SHP77 (cell line): ENCODE measurements at places on chromosomes 4 and X.
A peak's percentile ranks its signal among the peaks of the same experiment; 100 is the strongest.

GRCh38 chrX:150018931-150019361 is 80.7 kb upstream of the EOLA2 start:
- DNase-seq, result no peak

DNA sequence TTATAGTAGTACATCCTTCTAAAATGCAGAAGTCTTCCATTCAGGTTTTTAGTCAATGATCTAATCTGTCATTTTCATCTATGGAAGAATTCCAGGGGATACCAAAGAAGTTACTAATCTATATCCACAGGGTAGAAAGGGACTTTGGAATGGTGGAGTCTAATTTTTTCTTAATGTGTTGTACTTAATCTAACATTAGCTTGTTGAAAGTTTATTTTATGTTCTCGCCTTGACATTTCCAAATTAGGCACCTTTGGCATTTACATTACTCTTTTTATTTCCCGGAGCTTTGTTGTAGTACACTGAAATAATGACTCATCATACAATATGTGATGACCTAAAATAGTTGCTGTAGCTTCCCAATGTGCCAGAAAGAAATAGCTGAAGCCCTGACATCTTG is 91.5 kb downstream of the HTR2C start:
- DNase-seq, result no peak

DNA sequence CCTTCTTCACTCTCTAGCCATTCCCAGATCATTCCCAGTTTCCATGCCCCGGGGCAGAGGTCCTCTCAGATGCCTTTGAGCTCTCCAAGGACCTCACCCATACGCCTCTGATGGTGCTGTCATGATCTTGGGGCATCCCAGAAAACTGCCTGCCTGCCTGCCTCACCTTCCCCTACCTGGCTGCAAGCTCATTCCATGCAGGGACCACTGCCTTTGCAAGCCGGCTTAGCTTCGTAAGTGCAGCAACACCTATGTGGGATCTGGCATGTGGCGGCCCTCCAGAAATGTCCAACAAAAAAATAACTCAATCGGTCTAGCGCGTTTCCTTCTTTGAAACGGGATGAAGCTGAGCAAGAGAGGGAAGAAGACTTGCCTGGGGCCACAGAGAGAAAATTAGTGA is 53.0 kb downstream of the C4orf50 start:
- DNase-seq, result no peak

DNA sequence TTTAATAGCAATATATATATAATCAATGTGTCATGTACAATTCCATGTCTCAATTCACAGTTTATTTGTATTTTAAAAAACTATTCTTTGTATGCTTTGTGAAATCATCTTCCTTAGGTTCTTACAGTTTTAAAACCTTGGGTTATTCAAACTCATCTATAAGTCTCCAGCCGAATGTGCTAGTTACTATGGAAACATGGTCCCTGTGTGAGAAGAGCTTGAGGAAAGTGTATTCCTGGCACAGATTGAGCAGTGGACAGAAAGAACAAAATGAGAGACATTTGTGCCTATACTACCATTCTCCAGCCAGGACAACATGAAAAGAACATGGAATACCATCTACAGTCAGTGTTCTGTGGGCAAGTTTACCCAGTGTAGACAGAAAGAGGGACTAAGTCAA is 103.4 kb downstream of the EFHC2 start:
- DNase-seq, result no peak

DNA sequence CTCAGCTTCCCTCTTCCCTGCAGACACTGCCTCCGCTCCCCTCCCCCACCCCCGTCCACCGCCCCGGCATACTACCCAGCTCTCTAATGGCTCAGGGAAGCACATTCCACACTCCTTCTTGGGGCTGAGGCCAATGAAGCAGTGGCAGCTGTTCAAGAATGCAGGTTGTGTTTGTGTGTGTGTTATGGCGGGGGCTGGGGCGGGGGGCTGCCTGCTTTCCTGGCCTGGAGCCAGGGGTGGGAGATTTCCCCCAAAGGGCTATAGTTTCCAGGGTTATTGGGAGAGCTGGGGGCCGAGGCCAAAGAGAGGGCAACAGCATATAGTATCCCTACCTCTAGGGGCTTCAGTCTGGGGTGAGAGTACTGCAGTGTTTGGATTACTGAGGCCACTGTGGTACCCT is 149.4 kb downstream of the EFNB1 start:
- no peak for DNase-seq

- no peak for DNase-seq
These were observed 8.9 kb downstream of the FHIP1A start for GRCh38 chr4:151417766-151418376.

- no peak for DNase-seq
These were observed 280.2 kb upstream of the SLC7A11 start for GRCh38 chr4:138522366-138522765.

DNA sequence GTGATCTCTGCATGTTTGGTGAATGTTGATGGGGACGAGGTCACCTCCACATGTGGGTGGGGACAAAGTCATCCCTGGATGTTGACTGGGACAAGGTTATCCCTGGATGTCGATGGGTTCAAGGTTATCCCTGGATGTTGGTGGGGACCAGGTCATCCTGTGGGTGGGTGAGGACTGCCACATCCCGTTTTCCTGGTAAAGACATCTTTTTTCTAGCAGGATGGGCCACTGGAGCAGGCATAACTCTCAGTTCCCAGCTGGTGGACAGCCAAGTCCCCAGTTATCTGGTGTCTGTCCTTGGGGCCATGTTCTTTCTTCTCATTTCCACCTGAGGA is 28.3 kb upstream of the PLCXD1 start:
- no peak for DNase-seq

DNA sequence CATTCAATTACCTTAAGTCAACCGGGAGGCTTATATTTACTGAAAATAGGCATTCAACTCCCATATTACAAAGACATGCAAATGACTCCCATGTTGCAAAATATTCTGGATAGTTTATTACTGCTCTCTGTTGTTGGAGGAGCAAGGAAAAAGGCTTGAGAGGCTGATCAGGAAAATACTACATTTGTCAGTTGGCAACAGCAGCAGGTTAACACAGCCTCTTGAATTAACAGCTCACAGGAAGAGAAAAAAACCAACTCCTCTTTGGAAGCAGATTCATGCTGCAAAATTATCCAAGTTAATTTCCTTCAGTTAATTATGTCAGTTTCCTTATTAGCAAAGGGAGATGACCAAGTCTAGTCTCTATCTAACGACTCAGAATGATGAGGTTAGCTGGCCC is 238.9 kb downstream of the MAML3 start:
- DNase-seq, result no peak

GRCh38 chrX:57752866-57753265 is 72.8 kb upstream of the NLRP2B start:
- no peak for DNase-seq

DNA sequence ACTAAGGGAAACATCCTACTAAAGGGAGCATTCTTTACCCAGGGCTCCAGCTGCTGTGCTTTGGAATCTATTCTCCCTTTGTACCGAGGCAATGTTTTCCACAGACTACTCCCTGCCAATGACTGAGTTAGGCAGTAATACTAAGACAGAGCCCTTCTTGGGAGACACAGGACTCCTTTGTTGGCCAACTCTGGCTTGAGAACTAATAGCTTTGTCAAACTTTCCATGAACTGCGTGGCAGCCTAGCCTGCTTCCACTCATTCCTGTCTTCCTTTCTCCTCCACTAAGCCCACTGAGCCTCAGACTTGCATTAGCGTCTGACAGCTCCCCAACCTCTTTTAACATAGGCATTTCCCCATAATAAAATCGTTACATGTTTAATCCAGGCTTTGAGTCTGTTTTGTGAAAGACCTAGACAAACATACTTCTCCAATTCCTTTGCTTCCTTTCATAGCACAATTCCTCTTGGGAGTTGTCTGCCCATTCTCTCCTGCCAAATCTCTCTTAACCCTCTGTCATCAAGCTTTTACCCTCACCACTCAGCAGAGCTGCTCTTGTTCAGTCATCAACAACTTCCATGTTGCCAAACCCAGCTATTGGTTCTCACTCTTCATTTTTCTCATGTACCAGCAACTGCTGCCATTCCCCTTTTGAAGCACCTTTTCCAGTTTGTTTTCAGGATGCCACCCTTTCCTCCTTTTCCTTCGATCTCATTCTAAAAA is 300.3 kb upstream of the IGFBP7 start:
- no peak for DNase-seq

DNA sequence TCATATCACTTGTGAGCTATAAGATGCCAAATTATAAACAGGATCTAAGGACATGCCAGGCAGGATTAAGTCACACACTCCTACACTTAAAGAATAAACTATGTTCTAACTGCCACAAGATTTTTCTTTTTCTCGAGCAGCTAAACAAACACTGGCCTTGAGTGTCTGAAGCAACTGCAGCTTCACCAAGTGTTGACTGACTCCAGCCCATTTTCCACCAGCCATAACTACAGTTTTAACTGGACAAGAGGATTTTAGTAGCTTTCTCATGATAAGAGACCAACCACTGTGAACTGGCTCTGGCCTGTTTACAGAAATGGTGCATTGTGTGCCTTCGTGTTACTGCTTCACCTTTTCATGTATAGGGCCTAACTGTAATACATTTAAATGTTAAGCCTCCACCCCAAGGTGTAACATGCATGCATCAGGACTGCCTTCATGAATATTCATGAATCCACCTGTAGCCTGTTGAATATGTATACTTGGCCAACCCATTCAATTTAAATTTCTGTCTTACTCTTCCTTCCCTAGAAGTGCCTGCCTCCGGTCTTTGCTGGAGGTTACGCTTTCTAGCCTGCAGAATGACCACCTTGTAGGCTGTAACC is 10.8 kb downstream of the UCP1 start:
- DNase-seq, result no peak

- DNase-seq, result no peak
These were observed 26.6 kb downstream of the PLAC1 start for GRCh38 chrX:134631426-134632346.

DNA sequence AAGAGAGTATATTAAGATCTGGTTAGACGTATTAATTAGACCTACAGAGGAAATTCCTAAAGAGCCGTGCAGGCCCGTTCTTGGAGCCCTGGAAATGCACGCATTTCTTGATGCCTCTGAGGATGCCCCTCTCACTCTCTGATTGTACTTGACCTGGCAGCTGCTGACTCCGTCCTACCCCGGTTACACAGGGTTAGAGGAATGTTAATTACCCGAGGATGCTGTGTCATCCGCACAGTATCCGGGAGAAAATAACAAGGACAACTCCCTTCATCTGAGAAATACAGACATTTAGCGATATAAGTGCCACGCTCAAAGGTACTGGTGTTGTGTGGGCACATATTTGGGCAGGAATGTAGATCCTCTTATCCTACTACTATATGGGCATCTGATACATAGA is 404.6 kb upstream of the FAT1 start:
- no peak for DNase-seq

- no peak for DNase-seq
These were observed 69.5 kb downstream of the APBB2 start for GRCh38 chr4:41144812-41145211.

GRCh38 chrX:35098419-35098818 is 155.8 kb downstream of the FAM47B start:
- DNase-seq, result no peak

GRCh38 chr4:182245041-182245440 is 1.8 kb downstream of the TENM3 start:
- no peak for DNase-seq

DNA sequence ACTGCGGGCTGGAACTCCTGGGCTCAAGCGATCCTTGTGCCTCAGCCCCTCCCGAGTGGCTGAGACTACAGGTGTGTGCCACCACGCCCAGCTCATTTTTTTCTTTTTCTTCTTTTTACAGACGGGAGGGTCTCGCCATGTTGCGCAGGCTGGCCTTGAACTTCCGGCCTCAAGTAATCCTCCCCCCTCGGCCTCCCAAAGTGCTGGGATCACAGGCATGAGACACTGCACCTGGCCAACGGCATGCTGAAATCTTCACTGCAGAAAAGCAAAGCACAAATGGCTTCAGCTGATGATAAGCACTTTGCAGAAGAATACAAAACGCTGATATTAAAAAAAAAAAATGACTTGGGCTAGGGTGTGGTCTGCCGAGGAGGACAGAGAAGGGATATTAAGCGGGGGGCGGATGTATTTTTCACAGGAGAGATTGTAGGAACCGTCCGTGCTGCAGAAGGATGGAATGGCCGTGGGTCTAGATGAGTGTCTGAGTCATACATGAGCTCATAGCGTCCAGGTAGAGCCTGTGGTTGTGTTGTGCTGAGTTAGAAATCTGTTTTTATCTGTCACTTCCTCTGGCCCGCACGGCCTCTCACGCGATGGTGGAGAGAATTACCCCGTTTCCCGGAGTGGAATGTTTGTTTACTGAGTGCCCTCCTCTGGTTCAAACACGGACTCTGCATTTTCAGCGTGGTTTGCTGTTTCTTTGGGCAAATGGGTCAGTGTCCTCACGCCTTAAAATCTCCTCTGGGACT is 8.5 kb upstream of the AKAP17A start:
- peak; percentile 3 for DNase-seq

DNA sequence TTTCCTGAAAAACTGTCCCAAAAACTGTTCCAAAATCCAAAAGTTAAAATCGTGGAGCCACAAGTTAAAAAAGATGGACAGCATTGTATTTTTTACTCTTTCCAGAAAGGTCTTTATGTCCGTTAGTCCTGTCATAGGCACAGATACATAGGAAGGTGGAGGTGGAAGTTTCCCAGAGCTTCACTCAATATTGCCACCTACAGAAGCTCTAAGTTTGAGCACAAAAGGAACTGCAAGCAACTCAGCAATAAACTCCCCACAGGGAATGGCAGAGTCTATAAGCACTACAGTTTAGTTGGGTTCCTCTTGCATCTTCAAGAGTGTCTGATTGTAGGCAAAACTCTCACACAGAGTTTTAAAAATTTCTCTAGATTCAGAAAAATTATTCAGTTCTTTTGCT is 22.0 kb upstream of the UGT2B4 start:
- DNase-seq, result no peak

GRCh38 chr4:89324671-89325070 is 17.1 kb upstream of the GPRIN3 start:
- DNase-seq, result no peak

DNA sequence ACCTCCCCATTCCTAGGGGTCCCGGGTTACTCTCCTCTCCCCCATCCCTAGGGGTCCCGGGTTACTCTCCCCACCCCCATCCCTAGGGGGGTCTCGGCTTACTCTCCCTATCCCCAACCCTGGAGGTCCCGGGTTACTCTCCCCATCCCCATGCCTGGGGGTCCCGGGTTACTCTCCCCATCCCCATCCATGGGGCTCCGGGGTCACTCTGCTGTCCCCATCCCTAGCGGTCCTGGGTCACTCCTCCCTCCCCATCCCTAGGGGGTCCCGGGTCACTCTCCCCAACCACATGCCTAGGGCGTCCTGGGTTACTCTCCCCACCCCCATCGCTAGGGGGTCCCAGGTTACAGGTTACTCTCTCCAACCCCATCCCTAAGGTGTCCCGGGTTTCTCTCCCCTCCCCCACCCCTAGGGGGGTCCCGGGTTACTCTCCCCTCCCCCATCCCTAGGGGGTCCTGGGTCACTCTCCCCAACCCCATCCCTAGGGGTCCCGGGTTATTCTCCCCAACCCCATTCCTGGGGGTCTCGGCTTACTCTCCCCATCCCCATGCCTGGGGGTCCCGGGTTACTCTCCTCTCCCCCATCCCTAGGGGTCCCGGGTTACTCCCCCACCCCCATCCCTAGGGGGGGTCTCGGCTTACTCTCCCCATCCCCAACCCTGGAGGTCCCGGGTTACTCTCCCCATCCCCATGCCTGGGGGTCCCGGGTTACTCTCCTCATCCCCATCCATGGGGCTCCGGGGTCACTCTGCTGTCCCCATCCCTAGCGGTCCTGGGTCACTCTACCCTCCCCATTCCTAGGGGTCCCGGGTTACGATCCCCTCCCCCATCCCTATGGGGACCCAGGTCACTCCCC is 821 bp downstream of the ASMTL start:
- DNase-seq, result no peak
